ENCODE measurements at places on chromosomes 2 and 18.

- DNase-seq, result no peak
These were observed 98.7 kb upstream of the SCN7A start for GRCh38 chr2:166592750-166593149.

DNA sequence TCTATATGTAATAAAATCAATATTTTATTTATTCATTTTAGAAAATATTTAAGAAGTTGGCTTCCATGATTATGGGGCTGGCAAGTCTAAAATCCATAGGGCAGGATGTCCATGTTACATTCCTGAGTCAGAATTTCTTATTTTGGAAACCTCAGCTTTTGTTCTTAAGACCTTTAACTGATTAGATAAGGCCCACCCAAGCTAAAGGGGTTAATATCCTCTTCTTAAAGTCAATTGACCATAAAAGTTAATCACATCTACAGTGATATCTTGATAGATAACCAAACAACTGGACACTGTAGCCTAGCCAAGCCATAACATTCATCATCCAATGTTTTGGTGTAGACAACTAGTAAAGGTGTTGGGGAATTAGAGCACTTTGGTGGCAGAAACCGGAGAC lies 1035.4 kb upstream of the ZEB2 start:
- no peak for DNase-seq

GRCh38 chr2:147223553-147224060 lies 621.2 kb upstream of the ACVR2A start:
- DNase-seq, result no peak

GRCh38 chr2:106582148-106583143 lies 95.3 kb downstream of the CD8B2 start:
- DNase-seq, result peak; percentile 76

- no peak for DNase-seq
These were observed 20.6 kb downstream of the ERMN start for GRCh38 chr2:157304811-157305722.

DNA sequence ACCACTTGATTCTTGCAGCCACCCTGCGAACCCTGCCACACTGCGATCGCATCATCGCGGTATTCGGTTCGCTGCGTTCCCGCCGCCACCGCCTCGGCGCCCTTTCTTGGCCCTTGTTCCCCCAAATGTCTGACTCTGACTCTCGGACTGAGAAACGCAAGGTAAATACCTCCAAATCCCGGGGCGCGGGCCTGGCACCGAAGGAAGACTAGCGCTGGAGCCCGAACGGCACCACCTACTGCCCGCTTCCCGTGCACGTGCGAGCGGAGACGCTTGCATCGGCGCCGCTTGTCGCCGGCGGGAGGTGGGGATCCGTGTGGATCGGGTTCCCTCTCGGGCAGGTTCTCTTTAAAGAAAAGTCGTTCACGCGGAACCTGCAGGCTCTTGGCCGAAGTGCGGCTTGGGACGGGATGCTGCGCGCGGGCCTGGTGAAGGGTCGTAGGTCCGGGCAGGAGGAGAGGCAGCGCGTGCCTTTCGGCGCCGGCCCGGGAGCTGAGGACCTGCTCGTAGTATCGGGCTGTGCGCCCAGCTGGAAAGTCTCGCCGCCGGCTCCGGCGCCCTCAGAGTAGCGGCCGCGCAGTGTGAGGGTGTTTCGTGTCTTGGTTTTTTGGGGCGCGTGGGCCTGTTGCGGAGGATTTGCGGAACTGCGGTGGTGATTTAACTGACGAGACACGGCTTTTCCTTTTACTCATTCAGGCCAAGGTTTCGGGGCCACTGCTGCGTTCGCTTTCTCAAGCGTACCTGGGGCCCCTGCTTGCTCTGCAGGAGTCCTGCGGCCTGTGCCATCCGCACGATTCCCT lies 514 bp downstream of the BCL2L11 start:
- no peak for DNase-seq

GRCh38 chr2:24490690-24491541 lies at the start of gene NCOA1:
NCOA1 (plus strand) TSS chr2:24491254; CDS start chr2:24658678, 167,424 bp downstream.
- DNase-seq, result peak; percentile 56

DNA sequence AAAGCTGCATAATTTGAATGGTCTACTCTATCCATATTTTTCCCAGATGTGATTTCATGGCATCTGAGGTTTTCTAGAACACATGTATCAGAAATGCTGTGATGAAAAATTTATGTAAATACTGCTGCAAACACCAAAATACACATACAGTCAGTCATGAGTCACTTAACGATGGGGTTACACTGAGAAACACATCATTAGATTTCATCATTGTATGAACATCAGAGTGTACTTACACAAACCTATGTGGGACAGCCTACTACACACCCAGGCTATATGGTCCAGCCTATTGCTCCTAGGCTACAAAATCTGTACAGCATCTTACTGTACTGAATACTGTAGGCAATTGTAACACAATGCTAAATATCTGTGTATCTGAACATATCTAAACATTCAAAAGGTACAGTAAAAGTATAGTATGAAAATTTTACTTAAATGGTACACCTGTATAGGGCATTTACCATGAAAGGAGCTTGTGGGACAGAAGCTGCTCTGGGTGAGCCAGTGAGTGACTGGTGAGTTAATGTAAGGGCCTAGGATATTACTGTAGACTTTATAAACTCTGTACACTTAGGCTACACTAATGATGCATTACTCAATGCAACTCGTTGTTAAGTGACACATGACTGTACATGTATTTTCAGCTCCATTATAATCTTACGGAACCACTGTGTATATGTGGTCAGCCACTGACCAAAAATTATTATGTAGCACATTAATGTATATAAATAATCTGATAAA lies 33.5 kb downstream of the PNO1 start:
- DNase-seq, result no peak

GRCh38 chr2:106020032-106020431 lies 174.1 kb downstream of the UXS1 start:
- DNase-seq, result no peak

GRCh38 chr2:229043681-229044080 lies 227.4 kb downstream of the PID1 start:
- DNase-seq, result no peak

DNA sequence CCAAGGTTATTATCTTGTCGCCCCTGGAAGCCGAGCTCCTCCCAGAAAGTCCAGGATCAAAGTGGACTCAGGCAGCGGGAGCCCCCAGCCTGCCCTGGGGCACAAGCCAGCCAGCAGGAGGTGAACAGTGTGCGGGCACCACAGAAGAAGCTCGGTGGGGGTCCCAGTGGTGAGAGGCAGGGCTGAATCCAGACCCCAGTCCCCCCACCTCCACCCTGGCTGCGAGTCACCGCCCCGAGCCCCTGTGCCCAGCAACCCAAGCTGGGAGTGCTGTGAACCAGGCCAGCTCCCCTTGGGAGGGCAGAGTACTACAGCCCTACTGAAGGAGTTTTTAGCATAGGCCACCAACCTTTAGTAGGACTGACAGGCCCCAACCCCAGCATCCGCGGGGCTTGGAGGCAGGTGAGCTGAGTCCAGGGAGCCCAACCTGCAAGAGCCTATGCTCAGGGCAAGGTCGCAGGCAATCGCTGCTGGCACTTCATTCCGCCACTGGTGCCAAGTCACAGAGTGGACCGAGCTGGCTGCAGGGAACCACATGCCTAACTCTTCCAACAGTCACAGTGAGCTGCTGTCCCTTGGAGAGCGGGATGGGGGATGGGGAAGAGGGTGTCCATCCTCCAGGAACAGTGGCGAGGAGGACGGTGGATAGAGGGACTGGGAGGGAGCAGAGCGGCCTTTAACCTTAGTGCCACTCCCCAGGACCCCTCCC lies 3.0 kb downstream of the PIEZO2 start:
- no peak for DNase-seq

DNA sequence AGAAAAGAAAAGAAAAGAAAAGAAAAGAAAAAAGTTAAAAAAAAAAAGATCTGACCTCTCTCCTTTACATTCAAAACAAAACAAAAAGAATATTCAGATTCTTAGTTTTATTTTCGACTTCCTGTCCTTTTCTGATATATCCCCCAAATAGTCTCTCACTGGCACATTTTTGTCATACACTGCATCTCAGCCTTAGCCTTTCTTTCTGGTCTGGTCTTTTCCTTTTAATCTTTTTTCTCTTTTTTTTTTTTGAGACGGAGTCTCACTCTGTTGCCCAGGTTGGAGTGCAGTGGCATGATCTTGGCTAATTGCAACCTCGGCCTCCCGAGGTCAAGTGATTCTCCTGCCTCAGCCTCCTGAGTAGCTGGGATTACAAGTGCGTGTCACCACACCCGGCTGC lies 1.6 kb upstream of the RIOK3 start:
- no peak for DNase-seq

DNA sequence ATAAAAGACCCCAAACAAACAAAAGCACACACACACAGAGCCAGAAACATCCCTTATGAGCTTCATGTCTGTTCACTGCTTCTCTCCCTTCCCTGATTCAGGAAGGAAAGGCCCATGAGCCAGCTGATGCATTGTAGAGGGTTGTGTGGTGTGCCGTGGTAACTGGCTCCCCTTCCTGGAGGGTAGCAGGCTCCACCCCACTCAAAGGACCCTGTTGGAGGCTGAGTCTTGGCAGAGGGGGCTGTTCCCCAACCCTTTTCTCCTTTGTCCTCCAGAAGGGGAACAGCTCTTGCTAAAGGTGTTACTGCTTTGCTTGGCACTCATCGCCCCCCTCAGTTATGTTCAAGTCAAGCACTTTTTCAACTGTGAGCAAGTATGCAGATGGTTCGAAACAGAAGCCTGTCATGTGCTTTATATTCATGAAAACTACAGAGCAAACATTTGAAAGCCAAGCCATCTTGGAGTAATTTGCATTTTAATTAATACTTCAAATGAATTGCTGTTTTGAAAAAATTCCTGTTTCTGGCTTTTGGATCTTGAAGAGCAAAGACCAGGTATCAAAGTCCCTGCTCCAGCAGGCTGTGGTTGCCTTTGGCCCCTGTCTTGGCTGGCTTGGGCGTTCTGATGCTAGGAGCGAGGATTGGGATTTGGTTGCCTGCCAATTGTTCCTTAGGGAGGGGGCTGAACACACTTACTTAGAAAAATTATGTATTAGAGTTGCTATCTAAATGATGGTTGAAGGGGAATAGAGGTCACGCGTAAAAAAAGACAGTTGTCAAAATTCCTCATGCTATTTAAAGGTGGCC lies 267.8 kb downstream of the TSN start:
- DNase-seq, result no peak

DNA sequence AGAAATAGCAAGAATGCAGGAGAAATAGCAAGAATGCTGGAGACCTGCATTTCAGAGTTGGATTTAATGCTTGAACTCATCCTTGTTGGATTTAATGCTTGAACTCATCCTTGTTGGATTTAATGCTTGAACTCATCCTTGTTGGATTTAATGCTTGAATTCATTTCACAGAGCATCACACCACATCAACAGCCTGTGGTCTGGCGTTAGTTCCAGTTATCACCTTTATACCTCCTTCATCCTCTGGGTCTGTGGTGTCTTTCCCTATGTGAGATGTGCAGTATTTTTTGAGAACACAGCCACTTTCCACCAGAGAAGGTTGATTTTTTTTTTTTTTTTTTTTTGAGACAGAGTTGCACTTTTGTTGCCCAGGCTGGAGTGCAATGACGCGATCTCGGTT lies 546.4 kb upstream of the SOX11 start:
- DNase-seq, result no peak

- no peak for DNase-seq
These were observed 99.0 kb downstream of the CPS1 start for GRCh38 chr2:210655229-210655975.

- DNase-seq, result no peak
These were observed 120.3 kb upstream of the SULT1C3 start for GRCh38 chr2:108119492-108119891.

- no peak for DNase-seq
These were observed 10.0 kb upstream of the D2HGDH start for GRCh38 chr2:241724259-241724974.

DNA sequence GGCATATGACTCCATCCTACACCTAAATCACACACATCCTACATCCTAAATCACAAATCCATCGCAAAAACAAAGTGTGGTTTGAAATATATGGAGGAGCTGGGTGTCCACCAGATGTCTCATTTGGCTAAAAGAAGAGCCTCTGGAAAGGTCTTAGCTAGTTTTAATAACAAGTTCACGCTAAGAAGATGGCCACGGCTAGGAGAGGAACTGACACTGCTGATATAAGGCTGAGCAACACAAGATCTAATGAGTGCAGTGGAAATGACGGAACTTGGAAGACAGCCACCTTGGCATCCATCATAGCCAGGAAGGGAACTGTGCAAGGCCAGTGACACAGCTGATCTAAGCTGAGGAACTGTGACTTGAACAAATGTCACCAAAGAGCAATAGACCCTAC lies 60.0 kb upstream of the AGAP1 start:
- DNase-seq, result no peak

- no peak for DNase-seq
These were observed 7.1 kb downstream of the SULT1C4 start for GRCh38 chr2:108384662-108385393.

- DNase-seq, result no peak
These were observed 43.0 kb downstream of the STAT1 start for GRCh38 chr2:190970873-190971506.

DNA sequence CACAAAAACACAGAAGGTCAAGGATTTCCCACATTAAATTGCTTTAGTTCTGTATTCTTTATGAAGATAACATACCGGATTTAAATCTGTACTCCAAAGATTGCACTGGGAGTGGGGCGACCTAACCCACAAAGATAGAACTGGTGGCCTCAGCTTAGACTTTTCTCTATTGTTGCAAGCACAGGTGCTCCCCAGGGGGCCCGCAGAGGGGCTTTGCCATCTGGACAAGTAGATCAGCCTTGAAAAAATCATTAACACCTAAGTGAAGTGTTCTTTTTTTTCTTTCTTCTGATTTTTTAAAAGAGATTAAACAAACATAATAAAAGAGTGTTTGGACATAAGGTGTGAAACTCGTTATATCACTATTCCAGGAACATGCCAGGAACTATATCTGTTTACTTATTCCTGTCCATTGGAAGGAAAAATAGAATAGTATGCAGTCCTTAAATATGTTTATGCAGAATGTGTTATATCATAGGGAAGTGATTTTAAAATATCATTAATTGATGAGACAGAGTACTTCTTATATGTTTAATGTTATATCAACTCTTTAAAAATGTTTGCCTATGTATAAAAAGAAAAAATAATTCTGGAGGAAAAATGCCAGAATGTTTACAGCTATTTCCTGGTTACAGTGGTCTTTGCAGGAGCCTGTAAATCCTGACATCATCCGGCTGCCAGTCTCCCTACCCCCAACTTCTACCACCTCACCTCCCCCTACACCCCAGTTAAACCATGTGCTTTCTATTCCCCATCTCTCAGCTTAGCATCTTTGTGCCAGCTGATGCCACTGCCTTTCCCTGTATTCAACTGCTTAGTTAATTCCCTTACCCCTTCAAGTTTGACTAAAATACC lies 679.2 kb downstream of the CNTNAP5 start:
- no peak for DNase-seq

All from smooth muscle cell of the brain vasculature (primary cell).